Fibroblast of villous mesenchyme (primary cell): ENCODE measurements at places on chromosomes 12 and 14. TPM values are rescaled to one million over a fixed set of nuclear protein-coding genes. Genes with fewer than 3 reads are reported as not detected.

The FAR2 gene
- 5.6 and 8.7 TPM in 2 replicates for total RNA-seq

The WNT1 gene
- not detected in 2 replicates for total RNA-seq

The P2RX2 gene
- total RNA-seq: not detected in 2 replicates

The PTGER2 gene
- 1.3 and 5.2 TPM in 2 replicates for total RNA-seq

The ALDH6A1 gene
- total RNA-seq: 10.6 and 16.0 TPM in 2 replicates

The ABCC9 gene
- 7.4 and 12.1 TPM in 2 replicates for total RNA-seq

The MFAP5 gene
- 0.86 and 4.8 TPM in 2 replicates for total RNA-seq

The ACRBP gene
- 0.64 TPM in 1 of 2 replicates, not detected in the other for total RNA-seq
